Right ventricle myocardium inferior (tissue), 1 donor: ENCODE measurements at places on chromosomes 4 and X. TPM values are rescaled to one million over a fixed set of nuclear protein-coding genes. Genes with fewer than 3 reads are reported as not detected.

GRCh38 chr4:42284030-42284429, 113.3 kb upstream of the SHISA3 start:
- no peak for DNase-seq

GRCh38 chr4:137909529-137910309, 332.4 kb downstream of the SLC7A11 start:
- DNase-seq, result peak; percentile 40

DNA sequence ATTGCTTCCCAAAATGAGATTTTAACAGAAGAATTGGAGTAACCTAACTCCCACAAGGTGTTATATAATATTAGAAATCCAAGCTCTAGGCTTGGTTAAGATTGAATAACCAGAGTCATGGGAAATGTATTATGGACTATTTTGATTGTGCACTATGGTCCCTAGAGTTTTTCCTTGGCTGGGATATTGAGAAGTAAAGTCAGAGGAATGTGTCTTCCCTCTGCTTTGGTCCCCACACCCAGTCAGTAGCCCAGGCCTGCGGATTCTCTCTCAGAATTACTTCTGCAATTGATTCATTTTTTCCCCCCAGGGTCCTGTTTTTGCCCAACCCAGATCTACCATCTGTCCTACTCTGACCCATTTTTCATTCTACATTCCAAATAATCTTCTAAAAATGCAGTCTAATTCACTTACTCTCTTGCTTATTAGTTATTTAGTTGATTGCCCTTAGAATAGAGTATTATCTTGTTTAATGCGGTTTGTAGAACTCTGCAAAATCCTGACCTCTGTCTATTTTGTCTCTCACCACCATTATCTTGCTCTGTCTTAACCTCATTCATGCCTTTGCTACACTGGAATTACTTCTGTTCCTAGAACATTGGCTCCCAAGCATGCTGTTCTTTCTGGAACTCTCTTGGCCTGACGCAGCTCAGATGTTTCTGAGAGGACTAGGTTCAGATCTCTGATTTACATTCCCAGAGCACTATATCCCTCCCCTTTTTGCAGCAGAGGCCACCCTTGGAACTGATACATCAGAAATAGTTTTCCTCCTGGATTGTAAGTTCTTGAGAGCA, 23.6 kb downstream of the GUCY1A1 start:
- DNase-seq, result no peak

DNA sequence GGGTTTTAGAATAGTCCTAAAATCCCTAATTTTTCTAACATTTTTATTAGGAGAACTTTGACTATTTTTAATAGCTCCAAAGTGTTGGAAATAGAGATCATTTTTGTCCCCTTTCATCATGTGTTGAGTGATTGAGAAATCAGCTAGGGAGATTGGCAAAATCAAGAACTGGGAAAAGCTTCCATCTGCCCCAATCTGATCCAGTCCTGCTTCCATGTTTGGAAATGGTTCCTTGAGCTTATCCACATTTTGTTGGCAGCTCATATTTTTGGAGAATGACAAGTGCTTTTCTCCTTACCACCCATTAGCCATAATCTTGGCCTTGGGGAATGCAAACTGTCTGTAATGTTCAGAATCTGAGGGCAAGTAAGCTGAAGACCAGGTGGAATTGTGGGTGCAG, 73.9 kb downstream of the SYNPO2 start:
- DNase-seq, result no peak

The MTNR1A gene
- not detected for total RNA-seq

DNA sequence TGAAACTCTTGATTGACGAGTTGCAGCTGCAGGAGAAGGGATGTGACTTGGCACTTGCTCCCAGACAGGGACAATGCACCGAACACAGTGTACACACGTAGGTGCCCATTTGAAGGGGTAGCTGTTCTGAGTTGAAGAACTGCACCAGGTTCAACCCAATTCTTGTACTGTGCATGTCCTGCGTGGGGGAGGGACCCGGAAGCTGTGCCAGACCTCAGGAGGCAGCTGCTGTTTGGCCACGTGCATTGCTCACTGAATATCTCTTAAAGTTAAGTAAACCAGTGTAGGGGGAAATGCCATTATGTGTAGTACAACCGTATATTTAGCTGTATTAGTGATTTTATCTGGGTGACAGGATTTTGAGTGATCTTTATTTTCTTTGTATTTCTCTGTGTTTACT, 12.0 kb upstream of the RBBP7 start:
- no peak for DNase-seq

DNA sequence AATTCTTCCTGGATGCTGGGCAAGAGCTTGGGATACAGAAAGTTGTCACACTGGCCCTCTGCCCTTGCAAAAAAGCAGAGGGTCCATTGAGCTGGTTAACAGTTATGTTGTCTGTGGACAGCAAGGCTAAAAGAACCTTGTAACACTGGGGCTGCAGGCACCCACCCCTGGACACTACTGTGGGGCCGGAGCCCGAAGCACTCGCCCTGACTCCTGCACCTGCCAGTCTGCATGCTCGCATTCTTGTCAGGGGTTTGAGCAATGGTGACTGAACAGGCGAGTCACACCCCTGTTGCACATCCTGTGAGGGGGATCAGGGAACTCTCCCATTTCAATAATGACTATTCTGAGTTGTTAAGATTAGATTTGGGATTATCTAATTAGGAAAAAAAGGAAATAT, 23.6 kb downstream of the ADH4 start:
- no peak for DNase-seq

GRCh38 chr4:155900381-155900780, 3.1 kb upstream of the TDO2 start:
- DNase-seq, result no peak

DNA sequence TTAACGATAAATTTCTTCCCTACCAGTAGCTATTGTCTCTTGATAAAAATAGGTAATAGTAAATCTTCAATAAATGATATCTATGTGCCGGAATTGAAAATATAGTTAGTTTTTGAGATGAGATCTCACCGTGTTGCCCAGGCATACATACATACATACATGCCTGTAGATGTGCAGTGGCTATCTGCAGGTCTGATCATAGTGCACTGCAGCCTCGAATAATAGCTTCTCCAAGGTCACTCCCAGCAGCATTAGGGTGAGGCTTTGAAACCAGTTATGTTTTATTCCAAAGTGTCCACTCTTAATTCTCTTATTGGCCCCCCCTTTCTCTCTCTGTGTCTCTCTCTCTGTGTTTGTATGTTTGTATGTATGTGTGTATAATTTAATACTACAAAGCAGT, 37.5 kb downstream of the ZFX start:
- no peak for DNase-seq

DNA sequence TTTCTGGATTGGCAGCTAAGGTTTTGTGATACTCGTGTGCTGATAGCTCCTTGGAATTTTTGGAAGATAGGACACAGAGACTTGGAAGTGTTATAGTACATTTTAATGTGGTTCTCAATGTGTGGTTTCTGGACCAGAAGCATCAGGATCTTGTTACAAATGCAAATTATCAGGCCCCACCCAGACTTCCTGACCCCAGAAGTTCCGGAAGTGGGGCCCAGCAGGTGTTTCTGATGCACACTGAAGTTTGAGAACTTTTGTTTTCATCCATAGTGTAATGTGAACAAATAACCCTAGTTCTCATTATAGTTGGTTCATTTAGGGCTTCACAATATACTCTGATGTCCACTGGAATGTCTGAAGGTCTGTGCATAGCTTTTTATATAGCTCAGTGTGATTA, 49.6 kb downstream of the LAMP2 start:
- DNase-seq, result no peak

GRCh38 chr4:1260418-1261106, 11.6 kb upstream of the CTBP1 start:
- DNase-seq, result no peak

The MAGEA4 gene
- not detected for total RNA-seq

DNA sequence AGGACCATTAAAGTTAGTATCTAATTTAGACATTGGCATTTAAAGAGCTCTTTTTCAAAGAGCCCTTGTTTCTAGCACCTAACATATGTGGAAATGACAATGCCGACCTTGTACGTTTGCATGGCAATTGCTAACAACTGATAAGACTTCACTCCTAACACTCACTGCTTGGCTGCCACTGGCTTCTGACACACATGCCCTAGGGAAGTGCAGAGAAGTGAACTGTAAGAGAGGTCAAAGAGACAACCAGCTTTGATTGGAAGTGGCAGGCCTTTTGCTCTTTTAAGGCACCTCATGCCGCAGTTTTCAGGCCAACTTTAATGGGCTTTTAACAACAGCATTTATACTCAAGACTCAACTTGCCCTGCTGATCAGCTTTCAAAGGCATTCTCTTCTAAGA, 158.4 kb downstream of the RAB28 start:
- DNase-seq, result no peak

The CNKSR2 gene
- 0.95 TPM for total RNA-seq

- DNase-seq, result no peak
Observed at GRCh38 chr4:102217775-102218355, 127.4 kb downstream of the SLC39A8 start.

The SLC6A8 gene
- total RNA-seq, result 178 TPM

- DNase-seq, result no peak
Observed at GRCh38 chrX:103783971-103784370, 7.3 kb downstream of the PLP1 start.

- DNase-seq, result no peak
Observed at GRCh38 chrX:68719904-68720614, 72.6 kb downstream of the STARD8 start.

DNA sequence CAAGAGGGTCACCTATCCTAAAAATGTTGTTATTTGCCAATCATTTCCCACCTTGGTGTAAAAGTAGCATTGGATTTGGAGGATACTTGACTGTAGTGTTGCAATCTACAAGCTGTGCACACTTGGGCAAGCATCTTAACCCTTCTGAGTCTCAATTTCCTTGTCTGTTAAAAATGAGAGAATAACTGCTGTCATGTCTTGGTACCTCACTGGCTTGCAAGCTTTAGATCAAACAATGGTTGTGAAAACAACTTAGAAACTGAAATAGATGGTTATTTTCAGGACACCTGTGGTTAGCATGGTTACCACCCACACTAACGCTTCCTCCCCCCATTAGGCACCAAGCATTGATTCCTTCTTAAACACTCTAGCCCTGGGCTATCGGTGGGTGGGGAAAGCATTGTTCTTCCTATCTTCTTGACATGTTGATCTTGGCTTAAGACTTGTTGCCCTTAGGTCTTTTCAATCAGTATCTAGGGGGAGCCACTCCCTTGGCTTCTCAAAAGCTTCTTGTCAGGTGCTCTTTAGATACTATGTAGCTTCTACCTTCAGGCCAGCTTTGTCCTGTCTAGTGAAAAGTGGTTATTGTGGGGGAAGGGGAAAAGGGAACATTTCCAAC, 10.6 kb upstream of the AMOT start:
- no peak for DNase-seq

The HSPA4L gene
- total RNA-seq, result 6.2 TPM

The CLDN22 gene
- total RNA-seq, result not detected
